ENCODE measurements at places on chromosomes 13 and 19.

GRCh38 chr19:43584484-43584883 is 8.9 kb downstream of the PINLYP start:
- DNase-seq = no peak

GRCh38 chr13:25379011-25379410 is 7.2 kb downstream of the ATP8A2 start:
- DNase-seq = no peak

DNA sequence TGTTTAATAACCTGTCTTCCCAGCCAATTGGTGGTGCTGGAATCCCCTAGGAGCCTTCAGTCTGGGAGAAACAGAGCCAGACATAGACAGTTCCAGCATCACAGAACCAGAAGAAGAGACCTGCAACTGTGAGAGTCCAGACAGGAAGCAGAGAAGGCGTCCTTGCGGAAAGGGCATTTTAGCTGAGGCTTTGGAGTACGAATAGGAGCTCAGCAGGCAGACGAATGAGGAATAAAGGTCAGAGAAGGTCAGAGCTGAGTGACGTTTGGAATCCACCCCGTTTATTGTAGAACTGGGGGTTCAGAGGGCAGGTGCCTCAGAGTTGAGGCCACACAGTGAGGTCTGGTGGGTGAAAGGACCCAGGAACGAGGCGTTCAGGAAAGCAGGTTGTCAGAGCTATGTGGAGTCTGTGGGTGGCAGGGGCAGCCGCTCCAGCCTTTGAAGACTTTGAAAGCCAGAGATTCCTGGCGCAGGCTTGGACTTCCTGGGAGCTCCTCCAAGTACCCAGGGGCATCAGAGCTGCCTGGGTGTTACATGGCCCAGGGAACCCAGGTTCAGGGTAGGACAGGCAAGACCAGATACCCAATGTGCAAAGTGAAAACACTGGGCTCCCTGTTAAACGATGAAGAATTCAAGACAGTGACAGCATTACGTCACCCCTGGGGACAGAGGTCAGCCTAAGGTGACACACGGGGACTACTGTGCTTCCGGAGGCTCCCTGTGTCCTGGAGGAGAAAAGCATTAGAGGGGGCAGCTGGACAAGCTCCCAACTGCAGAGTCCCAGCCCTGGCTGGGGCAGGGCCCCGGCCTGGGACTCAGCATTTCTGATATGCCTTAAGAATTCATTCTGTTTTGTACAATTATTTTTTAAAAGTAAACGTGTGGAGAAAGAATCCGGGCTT is 5.5 kb downstream of the ARRDC2 start:
- DNase-seq = no peak

DNA sequence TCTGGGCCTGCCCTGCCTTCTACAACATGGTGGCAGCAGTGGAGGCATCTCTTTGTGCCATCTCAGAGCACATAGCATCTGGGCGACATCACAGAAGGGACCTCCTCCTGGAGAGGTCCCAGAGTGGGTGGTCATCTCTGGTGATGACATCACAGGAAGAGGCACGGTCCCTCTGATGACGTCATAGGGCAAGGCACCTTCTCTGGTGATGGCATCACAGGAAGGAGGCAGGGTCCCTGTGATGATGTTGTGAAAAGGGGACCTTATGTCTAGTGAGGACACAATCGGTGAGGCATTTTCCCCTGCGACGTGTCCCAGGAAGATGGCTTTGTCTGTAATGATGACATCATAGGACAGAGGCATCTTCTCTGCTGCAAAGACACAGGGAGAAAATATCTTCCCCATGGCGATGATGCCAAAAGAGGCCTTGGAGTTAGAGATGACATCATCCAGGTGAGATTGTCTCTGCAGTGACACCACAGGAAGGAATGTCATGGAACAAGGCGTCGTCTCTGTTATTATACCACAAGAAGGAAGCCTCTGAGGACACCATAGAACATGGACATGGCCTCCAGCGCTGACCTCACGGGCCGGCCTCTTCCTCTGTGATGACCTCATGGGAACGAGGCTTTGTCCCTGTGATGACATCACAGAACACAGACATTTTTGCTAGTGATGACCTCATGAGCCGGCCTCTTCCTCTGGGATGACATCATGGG is 10.7 kb downstream of the SHISA7 start:
- DNase-seq = no peak

DNA sequence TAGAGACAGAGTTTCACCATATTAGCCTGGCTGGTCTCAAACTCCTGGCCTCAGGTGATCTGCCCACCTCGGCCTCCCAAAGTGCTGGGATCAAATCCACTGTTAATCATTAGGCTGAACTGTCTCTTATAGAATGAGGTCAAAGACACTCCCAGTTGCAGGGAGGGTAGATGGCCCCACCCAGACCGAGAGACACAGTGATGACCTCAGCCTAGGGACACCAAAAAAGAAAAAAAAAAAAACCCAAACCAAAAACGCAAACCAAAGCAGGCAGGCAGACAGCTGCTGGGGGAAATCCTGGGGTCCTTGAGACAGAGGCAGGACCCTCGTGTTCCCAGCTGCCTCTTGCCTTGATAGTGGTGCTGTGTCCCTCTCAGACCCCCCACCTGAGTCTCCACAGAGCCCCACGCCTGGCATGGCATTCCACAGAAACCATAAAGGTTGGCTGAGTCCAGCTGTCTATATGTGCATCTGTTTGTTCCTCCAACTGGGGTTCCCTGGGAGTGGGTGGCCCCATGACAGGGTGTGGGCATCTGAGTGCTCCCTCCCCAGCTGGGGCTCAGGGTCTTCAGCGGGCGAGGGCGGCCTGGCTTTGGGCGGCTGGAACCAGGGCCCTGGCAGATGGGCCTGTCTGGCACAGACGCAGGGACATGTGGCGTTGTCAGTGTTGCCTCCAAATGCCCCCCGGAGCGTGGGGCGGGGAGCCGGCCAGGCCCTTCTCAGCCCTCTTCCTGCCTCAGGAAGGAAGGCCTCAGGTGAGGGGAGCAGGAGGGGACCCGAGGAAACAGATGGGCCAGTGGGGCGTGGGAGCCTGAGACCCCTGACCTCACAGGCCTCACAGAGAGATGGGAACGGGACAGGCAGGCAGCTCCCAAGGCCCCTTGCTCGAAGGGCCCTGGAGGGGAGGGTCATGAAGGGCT is 5.2 kb downstream of the DAND5 start:
- DNase-seq = no peak

- DNase-seq = no peak
Observed at GRCh38 chr19:10872546-10873107, 1.3 kb downstream of the CARM1 start.

- DNase-seq = no peak
Observed at GRCh38 chr13:112775791-112776279, 86.0 kb downstream of the ATP11A start.

- no peak for DNase-seq
Observed at GRCh38 chr19:47461876-47462275, 9.8 kb downstream of the SLC8A2 start.

GRCh38 chr19:33005440-33005839 is 33.4 kb downstream of the FAAP24 start:
- DNase-seq = no peak

DNA sequence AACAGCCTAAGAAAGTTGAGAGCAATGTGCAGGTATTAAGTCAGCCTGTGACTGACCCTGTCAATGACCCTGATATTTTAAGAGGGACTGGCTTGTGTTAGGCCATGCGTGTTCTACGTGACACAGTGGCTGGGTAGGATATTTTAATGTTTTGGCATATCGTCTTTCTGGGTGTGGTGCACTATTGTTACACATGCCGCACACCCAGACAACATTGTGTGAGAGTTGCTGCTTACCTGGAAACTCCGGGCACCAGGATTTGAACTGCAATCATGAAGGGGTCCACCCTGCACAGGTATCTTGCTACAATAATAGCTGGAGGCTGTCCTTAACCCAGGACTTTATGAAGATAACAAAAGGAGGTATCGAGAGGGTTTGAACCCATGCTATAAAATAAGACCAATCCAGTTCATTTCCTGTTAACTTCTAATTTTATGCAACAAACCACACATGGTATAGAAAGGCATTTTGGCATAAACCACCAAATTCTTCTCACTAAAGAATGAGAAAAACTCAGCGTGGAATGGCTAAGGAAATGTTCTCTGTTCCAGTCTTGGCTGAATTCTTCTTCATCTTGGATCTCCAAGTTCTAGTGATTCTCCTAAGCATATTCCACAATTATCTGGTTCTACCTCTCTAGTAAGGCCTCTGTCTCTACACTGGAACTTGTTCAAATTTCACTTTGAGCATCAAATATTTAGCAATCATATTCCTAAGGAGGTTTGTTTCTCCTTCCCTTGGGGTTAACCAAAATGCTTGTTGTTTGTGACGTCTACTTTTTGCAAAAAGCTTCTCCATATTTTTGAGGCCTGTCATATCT is 38.7 kb upstream of the POMP start:
- no peak for DNase-seq

- DNase-seq = no peak
Observed at GRCh38 chr13:38228322-38228721, 121.3 kb upstream of the UFM1 start.

DNA sequence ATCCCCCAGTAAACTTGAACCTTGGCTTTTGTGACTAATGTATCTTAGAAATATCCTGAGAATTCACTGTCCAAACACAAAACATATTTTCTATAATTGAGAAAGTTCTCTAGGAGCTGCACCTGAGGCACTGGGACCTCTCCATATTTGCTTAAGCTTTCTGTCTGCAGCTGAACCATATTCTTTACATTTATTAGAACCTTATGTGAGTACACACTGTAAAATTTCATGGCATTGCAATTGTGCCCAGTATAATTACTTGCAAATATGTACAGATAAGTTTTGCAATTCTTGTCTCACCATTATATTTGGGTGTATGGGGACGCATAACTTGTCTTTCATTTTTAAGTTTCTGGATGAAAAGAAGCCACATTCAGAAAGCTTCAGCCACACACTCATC is 280.7 kb upstream of the KLHL1 start:
- DNase-seq = no peak

- peak; percentile 57 for DNase-seq
Observed at GRCh38 chr19:5578097-5578846, 10.5 kb upstream of the TINCR start.

GRCh38 chr19:36113894-36114720 is 568 bp downstream of the POLR2I start:
- DNase-seq = peak; percentile 3

GRCh38 chr13:44326961-44327360 is 46.7 kb upstream of the SERP2 start:
- DNase-seq = no peak

DNA sequence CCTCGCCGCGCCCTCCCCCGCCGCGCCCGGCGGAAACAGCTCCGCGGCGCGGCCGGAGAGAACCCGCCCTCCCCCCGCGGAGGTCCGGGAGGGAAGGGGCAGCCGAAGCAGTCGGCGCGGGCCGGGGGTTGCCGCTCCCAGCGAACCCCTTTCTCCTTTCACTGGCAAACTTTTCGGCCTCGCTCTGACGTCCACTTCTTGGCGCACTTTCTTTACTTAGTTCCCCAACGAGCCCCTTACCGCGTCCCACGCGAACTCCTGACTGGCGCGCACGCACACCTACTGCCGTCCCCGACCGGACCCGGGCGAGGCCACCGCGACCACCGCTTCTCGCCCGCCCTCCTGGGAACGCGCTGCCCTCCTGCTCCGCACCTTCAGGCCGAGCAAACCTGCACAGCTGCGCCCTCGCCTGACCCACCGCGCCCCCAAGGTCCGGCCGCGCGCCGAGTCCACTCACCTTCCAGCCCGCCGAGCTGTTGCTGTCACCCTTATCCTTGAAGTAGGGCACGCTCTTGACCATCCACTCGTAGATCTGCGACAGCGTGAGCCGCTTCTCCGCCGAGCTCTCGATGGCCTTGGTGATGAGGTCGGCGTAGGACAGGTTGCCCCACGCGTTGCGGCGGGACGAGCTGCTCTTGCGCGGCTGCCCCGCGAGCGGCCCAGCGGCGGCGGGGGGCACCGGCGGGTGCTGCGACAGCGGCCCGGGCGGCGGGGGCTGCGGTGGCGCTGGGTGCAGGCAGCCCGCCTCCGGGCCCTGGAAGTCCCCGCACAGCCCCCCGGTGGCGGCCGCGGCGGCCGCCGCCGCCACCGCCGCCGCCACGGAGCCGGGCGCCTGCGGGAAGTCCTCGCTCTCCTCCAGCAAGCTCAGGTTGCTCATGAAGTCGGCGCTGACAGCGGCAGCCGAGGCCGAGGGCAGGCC is 1.1 kb downstream of the FOXO1 start:
- peak; percentile 36 for DNase-seq

DNA sequence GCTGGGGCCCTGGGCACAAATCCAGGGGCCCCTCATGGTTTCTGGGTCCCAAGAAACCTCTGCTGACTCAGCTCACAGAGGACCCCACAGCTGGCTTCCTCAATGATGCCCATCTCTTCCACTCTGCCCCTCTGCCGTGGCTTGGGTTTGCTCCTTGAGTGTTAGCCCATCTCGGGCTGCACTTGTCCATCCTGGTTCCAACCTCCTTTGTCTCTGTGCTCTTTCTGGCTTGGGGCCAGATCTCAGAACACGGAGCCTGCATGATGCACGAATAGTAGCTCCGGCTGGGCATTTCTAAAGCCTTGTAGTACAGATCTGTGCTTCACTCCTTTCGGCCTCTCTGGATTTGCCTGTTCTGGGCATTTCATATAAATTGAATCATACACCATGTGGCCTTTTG is 53.8 kb downstream of the F2RL3 start:
- DNase-seq = no peak

DNA sequence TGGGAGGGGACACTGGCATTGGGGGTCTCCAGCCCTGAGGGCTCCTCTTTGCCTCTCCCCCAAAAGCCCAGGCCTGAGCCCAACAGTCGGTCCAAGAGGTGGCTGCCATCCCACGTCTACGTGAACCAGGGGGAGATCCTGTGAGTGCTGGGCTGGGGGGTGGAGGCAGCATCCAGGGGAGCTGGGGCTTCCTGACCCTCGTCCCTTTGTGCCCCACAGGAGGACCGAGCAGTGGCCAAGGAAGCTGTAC is 6.8 kb downstream of the PTOV1 start:
- DNase-seq = no peak

DNA sequence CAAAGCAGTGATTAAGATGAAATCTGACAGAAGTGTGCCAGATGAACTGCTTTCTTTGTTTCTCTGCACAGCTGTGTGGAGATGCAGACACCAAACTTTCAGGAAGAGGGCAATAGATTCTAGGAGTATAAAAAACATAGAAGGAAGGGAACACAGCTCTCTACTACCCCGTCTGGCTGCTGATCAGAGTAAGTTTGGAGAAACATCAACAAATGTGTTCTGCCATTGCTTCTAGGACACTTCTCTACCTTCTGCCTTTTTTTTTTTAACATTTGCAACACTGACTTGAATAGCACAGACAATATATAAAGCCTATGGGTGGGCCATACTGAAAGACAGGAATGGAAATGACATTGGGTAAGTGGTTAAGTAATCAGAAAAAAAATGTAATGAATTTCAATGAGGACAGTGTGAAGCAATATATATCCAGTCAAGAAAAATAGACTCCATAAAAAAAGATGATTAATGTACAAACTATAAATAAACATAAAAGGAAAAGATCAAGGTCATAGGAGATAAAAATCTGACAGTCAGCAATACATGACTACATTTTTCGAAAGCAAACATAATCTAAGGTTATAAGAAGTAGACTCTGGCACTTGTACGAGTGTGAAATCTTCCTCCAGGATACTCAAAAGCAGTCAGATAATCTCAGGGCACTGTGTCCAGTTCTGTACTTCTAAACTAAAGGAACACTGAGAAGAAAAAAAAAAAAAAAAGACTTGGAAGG is 21.4 kb downstream of the NUFIP1 start:
- no peak for DNase-seq

- no peak for DNase-seq
Observed at GRCh38 chr19:42573642-42574041, 21.1 kb downstream of the CEACAM8 start.

- DNase-seq = no peak
Observed at GRCh38 chr13:45482571-45483173, 17.9 kb downstream of the COG3 start.

GRCh38 chr13:20270163-20270865 is 38.2 kb upstream of the GJB6 start:
- no peak for DNase-seq
